ENCODE measurements at places on chromosomes 1 and 21. TPM values are rescaled to one million over a fixed set of nuclear protein-coding genes. Genes with fewer than 3 reads are reported as not detected.

DNA sequence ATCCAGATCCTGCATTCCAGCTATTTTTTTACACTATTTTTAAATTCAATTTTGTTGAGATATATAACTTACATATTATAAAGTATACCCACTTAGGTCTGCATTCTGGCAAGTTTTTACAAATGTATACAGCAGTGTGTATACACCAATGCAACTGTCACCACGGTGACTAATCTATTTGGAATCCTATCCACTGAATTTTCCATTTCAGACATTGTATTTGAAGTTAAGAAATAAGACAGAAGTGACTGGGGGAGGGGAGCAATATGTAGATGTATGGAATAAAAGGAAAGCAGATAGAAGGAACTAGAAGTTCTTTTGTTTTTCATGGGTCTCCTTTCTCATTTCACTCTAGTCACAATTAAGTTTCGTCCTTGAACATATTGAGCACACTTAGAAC lies 431.5 kb upstream of the CHRM3 start:
- H3K36me3 ChIP-seq = no peaks in the 10 kb centered on the region
- no peak overlapping the region for H3K4me3 ChIP-seq
- H3K27me3 ChIP-seq = no peaks in the 10 kb centered on the region
- no peaks in the 10 kb centered on the region for H3K4me1 ChIP-seq

- peak within 1 kb of the TSS; percentile 92 for H3K27ac ChIP-seq
- DNase-seq = peak; percentile 84
- H3K4me3 ChIP-seq = peak within 1 kb of the TSS; percentile 90
- H3K36me3 ChIP-seq = peaks cover 42% of the 10 kb centered on the region
Measured at GRCh38 chr1:78619803-78620579, at the start of gene IFI44L. Gene IFI44L (plus strand): TSS chr1:78620448. CDS start chr1:78627916, 7,468 bp downstream.

DNA sequence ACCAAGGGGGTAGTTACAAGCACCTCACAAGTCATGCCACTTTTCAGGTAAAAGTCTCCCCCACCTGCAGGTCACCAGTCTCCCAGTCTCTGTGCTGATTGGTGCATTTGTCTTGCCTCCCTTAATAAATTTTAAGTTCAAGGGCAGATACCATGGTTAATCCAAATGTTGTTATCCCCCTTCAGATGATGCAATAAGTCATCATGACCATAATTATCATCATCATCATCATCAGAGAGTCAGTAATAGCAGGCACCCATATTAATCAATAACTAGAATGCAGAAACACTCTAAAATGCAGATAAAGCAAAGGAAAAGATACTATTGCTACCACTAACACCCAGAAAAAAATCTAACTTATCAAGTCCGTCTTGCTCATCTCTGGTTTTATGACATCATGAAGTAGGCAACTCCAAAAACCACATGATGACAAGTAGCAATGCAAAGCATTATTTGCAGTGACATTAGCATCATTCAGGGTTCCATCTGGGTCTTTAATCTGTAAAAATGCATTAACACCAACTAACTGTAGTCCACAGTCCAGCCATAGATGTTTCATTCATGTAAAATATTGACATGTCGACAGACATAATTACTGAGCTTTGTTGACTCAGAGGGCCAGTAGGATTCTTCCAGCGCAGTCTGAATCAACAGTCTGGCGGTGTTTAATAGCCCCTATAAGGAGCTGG lies 492.0 kb upstream of the RUNX1 start:
- no peak for DNase-seq
- H3K36me3 ChIP-seq = no peaks in the 10 kb centered on the region
- no peaks in the 10 kb centered on the region for H3K4me1 ChIP-seq
- H3K27ac ChIP-seq = no peak overlapping the region
- no peak overlapping the region for H3K4me3 ChIP-seq
- peaks cover 22% of the 10 kb centered on the region for H3K27me3 ChIP-seq

DNA sequence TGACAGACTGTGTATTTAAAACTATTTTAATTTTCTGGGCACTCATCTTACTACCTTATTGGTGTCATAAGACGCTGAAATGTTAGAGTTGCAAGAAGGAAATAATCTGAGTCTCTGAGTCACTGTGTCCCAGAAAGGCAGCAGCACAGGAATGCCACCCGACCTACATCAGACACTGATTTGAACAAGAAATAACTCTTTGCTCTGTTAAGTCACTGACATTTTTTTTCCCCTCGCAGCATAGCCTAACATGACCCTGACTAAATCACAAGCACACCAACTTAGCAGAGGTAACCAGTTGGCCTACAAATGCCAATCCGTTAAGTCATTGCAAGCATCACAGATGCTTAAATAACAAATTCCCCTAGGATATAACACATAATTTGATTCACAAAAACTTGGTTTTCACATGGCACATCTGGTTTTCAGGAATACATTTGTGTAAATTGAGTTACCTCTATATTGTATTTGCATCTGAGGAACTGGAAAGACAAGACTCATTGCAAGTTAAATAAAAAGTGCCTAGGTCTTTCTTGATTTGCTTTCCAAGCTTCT lies 349.1 kb downstream of the SEC16B start:
- H3K27ac ChIP-seq = no peak overlapping the region
- H3K4me3 ChIP-seq = no peak overlapping the region
- H3K36me3 ChIP-seq = no peaks in the 10 kb centered on the region
- no peak for DNase-seq
- H3K4me1 ChIP-seq = no peaks in the 10 kb centered on the region

DNA sequence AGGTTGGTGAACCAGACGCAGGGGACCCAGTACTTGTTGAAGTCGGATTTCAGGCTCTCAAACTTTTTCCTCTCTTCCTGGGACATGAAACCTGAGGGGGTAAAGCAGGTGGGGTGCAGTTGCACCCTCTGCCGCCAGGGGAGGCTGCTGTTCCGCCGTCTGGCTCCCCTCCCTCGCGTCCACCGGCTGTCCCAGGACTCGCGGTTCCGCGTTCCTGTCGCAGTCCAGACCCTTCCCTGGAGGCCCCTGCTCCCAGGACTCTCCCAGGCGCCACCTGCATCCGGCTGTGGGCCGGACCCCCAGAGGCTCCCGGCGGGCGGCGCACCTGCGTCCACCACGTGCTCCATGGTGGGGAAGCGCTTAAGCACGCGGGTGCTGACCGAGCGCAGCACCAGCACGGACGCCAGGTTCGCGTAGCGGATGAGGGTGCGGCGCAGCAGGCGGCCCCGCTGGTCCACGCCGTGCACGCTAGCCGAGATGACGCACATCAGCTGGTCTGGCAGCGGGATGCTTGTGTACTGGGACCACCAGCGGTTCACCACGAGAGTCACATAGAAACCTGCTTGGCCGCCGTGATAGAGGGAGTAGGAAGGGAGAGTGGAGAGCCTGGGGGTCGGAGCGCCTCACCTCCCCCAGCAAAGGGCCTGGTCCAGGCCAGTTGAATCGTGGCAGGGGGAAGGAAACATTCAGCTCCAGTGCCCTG lies 1.7 kb downstream of the BEST4 start:
- peaks cover 36% of the 10 kb centered on the region for H3K4me1 ChIP-seq
- peaks cover 15% of the 10 kb centered on the region for H3K36me3 ChIP-seq
- H3K27ac ChIP-seq = no peak overlapping the region

GRCh38 chr1:157490467-157491165 lies 61.7 kb downstream of the FCRL5 start:
- DNase-seq = peak; percentile 66
- no peaks in the 10 kb centered on the region for H3K4me1 ChIP-seq
- H3K36me3 ChIP-seq = no peaks in the 10 kb centered on the region
- no peak overlapping the region for H3K27ac ChIP-seq

GRCh38 chr1:222794656-222795474 lies 20.0 kb upstream of the DISP1 start:
- DNase-seq = no peak
- peaks cover 2% of the 10 kb centered on the region for H3K36me3 ChIP-seq
- H3K27me3 ChIP-seq = no peaks in the 10 kb centered on the region
- H3K4me1 ChIP-seq = peaks cover 22% of the 10 kb centered on the region
- H3K4me3 ChIP-seq = no peak overlapping the region

The RSPH1 gene
- total RNA-seq = not detected

The PBX1 gene
- 0.23 TPM for total RNA-seq

The LRRC53 gene
- not detected for total RNA-seq

All from activated CD4-positive, alpha-beta memory T cell treated with anti-CD3 and anti-CD28 coated beads, Interleukin-2, amount 10 ng/mL, durations not matched to agents 7 days and 5 days (primary cell).